Kidney capillary endothelial cell (primary cell): ENCODE measurements at places on chromosomes 3 and 15.

DNA sequence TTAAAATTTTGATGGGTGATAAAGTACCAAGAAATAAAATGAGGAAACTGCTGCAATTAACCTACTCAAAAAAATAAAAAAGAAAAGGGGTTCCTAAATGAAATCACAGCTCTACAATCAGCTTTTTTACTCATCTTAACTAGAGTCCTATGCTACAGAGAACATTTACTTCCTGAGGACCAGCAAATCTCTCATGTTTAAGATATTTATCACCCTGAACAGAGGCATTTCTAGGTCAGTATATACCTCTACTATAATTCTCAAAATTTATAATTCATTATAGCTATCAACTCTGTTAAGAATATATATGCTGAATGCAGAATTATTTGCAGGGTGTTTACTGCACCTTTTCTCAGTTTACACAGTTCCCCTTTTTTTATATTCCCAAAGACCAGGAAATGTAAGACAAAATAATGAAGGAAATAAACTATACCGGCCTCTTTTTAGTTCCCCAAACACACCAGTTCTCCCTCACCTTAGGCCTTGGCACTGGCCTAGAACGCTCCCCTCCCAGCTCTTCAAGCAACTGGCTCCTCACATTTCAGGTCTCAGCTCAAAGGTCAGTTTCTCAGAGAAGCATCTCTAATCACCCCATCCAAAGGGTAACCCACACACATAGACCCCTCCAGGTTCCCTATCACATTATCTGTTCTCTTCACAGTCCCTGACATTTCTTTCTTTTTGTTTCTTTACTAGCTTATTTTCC lies 71.1 kb downstream of the LRRFIP2 start:
- no peak for DNase-seq

GRCh38 chr3:9214599-9214998 lies 34.8 kb downstream of the SRGAP3 start:
- no peak for DNase-seq

GRCh38 chr15:55916666-55917409 lies 76.6 kb downstream of the NEDD4 start:
- DNase-seq: no peak

GRCh38 chr15:35061825-35062737 lies 23.0 kb downstream of the NANOGP8 start:
- no peak for DNase-seq

- no peak for DNase-seq
Observed at GRCh38 chr15:91861223-91861622, 7.7 kb downstream of the SLCO3A1 start.

DNA sequence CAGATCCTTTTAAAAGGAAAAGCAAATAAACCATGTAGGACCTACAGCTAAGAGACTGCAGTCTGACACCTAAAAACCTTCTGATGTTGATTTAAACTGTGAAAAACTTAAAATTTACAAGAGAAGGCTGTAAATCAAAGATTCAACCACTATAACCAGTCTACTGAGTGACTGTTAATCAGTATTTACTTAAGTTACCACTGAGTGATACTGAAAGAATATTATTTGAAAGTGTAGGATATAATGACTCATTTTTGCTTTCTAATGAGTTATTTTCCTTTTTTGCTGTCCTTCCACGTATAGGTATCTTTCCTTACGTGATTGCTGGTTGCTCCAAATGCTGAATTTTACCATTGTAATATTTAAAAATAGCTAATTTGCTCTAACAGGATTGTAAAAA lies 44.6 kb downstream of the RFX7 start:
- DNase-seq: no peak

GRCh38 chr3:136604961-136605360 lies 147.2 kb downstream of the STAG1 start:
- no peak for DNase-seq

- no peak for DNase-seq
Observed at GRCh38 chr3:107561980-107562379, 39.2 kb downstream of the BBX start.

DNA sequence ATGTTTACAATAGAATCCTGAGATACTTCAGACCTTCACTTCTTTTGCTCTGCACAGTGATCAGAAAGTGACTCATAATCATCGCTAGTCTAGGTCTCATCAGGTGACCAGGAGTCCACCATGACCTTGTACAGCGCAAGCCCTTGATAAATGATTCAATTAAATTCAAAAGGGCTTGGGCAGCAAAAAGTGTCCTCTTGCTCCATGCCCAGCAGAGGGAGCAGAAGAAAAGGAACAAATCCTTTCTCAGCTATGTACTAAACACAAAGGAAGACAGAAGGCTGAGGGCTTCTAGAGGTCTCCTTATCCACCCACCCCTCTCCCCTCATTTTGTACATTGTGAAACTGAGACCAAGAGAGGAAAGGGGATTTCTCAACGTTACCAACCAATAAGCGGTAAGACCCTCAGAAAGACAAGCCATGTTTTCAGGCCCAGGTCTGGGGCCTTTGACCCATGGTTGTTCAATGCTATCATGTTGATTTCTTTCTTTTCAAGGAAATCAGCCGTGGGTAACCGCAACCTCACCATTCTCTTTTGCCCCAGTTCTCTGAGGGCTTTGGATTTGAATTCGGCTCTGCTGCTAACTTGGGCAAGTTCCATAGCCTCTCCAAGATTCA lies 74.8 kb downstream of the AQP9 start:
- DNase-seq: no peak

GRCh38 chr15:35929740-35930444 lies 383.9 kb upstream of the DPH6 start:
- DNase-seq: no peak

GRCh38 chr3:87320756-87321626 lies 44.6 kb upstream of the POU1F1 start:
- DNase-seq: no peak

- DNase-seq: no peak
Observed at GRCh38 chr3:109545746-109546145, 208.4 kb upstream of the DPPA4 start.

- DNase-seq: no peak
Observed at GRCh38 chr3:42492508-42493080, 9.8 kb upstream of the VIPR1 start.
